Lung (tissue), 17 donors: ENCODE measurements at places on chromosomes 5 and 9.

DNA sequence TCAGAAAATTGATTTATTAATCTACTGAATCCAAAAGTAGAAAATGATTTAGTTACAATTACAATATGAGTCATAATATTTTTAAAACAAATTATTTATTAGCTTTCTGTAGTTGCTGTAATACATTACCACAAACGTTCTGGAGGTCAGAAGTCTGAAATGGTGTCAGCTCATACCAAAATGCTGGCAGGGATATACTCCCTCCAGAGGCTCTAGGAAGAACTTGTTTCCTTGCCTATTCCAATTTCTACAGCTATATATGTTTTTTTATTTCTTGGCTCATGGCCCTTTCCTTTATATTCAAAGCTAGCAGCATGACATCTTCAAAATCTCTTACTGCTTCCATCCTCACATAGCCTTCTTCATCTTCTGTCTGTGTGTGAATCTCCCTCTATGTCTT, 667.9 kb upstream of the ITGA1 start:
- no peak for DNase-seq

GRCh38 chr9:79711874-79712273, 140.1 kb downstream of the TLE4 start:
- no peak for DNase-seq

- DNase-seq, result peak; percentile 9
Observed at GRCh38 chr5:171162596-171162995, 146.5 kb upstream of the TLX3 start.

DNA sequence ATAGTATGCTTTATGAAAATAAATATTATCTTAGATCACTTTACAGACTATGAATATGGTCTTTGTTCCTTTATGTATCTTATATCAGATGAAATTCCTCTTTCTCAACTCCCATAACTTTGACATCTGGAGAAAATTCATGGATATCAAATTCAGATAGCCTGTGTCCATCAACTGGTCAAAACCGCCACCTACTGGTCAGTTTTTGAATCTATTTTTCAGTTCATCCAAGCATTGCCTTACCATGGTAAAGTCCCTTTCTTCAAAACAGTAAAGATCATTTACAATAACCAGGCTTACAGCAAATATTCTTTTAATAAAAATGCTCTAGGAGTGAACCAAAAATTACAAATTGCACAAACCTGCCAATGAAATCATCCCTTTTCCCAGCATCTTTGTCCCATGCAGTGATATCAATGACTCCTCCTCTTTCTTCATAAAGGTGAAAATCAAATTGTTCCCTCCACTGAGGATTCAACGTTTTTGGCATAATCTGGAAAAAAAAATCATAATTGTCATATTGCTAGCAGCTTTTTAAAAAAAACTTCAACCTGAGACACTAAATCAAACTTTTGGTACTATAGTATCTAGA, 290.5 kb downstream of the SLF1 start:
- peak; percentile 53 for DNase-seq

GRCh38 chr5:143826951-143827444, 15.0 kb downstream of the HMHB1 start:
- DNase-seq, result peak; percentile 15

DNA sequence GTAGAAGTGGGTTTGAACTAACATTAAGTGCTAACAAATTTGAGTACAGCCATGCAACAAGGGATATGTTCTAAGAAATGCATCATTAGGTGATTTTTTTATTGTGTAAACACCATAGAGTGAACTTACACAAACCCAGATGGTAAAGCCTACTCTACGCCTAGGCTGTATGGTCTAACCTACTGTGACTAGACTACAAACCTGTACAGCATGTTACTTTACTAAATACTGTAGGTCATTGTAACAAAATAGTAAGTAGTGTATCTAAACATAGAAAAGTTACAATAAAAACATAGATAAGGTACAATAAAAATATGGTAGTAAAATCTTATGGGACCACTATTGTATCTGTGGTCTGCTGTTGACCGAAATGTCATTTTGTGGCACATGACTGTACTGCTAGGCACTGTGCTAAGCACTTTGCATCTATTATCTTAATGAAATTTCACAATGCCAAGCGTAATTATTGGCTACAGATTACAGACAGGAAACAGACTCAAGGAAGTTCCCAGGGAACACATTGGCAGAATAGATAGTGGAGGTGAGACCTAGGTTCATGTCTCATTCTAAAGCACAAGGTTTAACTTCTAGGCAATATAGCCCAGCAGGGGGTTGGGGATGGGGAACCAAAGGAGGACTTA, 62.7 kb downstream of the ATP10B start:
- no peak for DNase-seq

GRCh38 chr5:66207800-66208561, 63.9 kb downstream of the SREK1 start:
- DNase-seq, result peak; percentile 33

DNA sequence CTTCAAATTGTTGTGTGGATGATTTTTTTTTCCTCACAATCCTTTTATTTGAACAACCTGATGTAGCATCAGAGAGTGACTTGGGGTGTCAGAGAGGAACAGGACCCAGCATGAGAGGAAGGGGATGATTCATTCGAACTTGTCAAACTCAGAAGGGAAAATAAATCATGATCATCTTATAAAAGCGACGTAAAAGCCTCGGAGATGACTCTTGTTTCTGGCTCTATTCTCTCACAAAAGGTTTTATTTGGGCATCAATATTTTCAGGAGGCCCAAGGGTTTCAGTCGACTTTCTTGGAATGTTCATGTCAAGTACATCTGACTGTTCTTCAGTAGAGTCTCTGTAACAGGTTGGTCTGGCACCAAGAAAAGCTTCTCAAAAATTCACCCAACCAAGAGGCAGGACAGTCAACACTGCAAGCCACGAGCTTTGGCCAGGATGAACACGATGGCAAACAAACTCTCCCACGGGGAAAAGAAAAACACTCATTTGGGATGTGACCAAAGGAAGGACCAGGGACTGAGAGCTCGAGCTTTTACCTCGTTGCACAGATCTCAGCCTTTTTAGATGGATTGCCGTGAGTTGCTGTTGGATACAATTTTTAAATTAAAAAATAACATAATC, 55.1 kb downstream of the ANKH start:
- DNase-seq, result no peak

DNA sequence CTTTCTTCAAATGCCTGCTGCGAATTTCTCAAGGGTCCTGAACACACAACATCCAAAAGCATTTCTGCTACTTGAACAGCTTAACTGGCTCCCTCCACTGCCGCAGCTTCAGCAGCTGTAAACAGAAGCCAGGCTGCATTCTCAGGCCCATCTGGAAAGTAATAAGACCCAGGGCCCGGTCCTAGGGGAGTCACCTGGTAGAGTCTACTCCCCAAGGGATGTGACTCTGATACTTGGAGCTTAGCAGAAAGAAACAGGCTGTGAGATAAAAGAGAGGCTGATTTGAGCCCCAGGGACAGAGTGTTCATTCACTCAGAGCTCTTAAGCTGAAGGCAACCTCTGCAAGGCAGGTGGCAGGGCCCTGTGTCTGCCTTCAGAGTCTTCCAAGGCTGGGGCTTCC, 356.8 kb downstream of the SPOCK1 start:
- DNase-seq, result no peak

- no peak for DNase-seq
Observed at GRCh38 chr5:32471784-32472183, 27.2 kb upstream of the ZFR start.

- no peak for DNase-seq
Observed at GRCh38 chr5:137205231-137206027, 293.7 kb downstream of the SPOCK1 start.

GRCh38 chr5:79069488-79070349, at the start of the genes BHMT2 and DMGDH:
BHMT2 (plus strand) TSS chr5:79069767; CDS start chr5:79069783, 16 bp downstream.
DMGDH (minus strand) TSS chr5:79069674; CDS start chr5:79069620, 54 bp downstream.
- peak; percentile 54 for DNase-seq

- DNase-seq, result no peak
Observed at GRCh38 chr9:79798450-79798849, 226.7 kb downstream of the TLE4 start.

DNA sequence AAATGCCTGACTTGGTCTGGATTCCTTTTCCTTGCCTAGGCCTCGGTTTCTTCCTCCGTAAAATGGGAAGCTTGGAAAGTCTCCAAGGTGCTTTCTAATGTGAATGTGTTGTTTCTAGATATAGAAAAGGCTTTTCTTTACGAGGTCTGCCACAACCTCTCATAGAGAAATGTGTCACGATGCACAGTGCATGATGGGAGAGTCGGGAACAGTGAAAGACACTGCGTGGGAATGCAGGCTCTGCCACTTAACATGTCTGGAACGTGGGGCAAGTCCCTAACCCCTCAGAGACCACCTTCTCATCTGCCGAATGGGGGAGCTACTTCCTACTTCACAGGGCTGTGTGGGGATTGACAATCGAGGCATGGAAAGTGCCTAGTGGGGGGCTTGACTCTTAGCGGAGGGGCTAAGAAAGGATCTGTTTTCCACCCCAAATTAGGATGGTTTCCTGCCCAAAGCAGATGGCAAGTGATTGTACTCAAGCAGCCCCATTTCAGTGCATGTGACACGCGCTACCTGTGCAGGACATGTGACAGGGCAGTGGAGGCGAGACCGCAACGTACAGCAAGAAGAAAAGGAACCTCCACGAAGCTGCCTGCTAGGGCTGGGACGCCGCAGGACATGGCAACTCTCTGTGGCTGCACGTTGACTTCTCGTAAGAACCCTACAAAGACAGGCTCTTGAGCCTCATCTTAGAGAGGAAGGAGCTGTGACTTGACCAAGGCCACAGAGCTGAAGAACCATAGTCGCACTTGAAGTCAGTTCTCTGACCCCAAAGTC, 115.2 kb downstream of the CRB2 start:
- no peak for DNase-seq

GRCh38 chr5:569358-569867, 42.7 kb upstream of the CEP72 start:
- DNase-seq, result no peak

DNA sequence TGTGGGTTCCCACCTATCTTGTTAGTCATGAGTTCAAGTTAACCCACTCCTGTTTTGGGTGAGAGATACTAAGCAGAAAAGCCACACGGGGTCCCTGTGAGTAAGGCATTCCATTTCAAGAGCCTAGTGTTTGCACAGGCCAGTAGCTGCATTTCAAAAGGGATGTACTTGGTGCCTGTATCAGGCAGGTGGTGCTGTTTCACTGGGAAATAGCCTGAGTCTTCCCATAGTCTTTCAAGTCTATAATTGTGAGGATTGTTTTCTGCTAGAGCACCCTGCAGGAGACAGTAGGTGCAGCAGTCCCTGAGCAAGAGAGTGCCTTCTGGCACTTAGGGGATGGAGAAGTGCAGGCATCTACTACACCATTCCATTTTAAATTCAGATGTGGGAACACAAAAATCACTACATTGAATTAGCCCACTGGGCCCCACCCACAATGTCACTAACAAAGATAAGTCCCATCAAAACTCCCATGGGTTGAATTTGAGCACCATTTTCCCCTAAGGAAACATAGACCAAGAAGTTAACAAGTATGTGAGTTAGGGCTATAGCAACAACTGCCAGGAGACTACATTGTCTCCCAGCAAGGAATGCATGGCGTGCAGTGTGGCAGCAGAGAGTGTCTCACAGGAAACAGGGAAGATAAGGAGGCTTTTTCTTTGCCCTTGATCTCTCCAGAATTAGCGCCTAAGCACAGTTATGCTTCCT, 263.2 kb downstream of the COX7C start:
- peak; percentile 85 for DNase-seq

DNA sequence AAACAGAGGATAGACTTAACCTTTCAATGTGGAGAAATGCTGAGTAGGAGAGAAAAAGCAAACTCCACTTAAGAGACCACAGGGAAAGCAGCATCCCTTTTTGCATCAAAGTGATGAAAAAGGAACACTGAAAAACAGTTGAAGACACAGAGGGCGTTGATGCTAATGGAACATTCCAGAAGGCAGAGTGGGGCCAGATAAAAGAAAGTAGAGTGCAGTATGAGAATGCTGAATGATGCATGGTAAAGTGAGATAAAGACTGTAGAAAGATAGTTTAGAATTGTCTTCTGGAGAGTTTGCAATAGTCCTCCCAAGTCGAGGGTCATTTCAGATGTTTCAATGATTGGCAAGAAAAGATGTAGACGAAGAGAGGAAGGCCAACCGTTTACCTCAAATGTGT, 574.3 kb downstream of the PRR16 start:
- no peak for DNase-seq

GRCh38 chr5:124231230-124231629, 515.2 kb downstream of the ZNF608 start:
- DNase-seq, result no peak

- no peak for DNase-seq
Observed at GRCh38 chr5:121182788-121183490, 668.7 kb upstream of the FTMT start.

DNA sequence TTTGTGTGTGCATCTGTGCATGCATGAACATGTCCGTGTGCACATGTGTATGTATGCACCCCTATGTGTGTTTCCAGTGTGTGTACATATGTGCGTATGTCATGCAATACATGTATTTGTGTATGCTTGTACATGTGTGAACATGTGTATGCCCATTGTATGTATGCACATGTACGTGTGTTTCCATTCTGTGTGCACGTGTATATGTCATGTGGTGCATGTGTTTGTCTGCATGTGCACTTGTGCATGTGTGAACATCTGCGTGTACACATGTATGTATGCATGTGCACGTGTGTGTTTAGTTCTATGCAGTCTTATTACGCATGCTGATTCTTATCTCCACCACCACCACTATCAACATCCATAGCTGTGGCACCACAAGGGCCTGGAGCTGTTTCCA, 403.5 kb upstream of the IRX4 start:
- no peak for DNase-seq

- no peak for DNase-seq
Observed at GRCh38 chr9:122192261-122192875, 32.7 kb downstream of the MORN5 start.

GRCh38 chr5:151031554-151031953, 11.2 kb downstream of the GPX3 start:
- no peak for DNase-seq

DNA sequence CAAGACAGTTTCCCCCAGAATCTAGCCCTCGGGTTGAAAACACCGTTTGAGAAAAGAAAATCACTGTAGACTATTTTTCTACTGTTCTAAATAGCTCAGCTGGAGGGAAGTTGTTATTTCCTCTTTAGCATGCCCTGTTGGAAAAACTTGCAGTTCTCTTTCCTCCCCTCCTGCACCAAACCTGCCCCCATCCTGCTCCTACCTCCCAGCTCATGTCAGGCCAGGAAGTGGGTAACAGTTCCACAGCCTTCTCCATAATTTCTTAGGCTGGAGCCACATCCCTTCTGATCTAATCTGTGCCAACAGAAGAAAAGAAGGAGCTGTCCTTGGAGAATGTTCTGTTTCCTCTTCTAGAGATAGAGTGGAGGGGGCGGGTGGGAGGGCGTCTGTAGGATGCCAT, 437.7 kb downstream of the SPOCK1 start:
- no peak for DNase-seq
